ENCODE measurements at places on chromosomes 5 and 9.
A peak's percentile ranks its signal among the peaks of the same experiment; 100 is the strongest.

GRCh38 chr9:14311171-14311949, 2.6 kb downstream of the NFIB start:
- DNase-seq = no peak

GRCh38 chr5:16313761-16314160, 134.2 kb upstream of the MARCHF11 start:
- DNase-seq = no peak

DNA sequence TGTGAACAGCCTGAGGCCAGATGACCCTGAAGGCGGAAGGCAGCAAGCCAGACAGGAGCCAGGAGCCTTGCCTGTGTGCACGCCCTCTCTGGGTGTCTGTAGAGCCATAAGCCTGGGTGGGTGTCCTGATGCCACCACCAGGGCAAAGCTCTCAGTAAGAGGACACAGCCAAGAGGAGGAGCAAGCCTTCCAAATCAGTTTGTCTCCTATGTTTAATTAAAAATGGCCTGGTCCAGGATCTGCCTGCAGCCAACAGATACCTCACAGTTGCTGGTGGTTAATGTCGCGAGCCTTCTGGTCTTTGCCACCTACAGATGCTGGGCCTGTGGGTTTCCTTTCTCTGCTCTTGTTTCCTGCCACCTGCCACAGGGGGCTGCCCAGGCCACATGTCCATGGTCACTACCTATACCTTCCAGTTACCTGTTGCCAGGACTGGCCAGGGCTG, 56.9 kb downstream of the SYK start:
- no peak for DNase-seq

DNA sequence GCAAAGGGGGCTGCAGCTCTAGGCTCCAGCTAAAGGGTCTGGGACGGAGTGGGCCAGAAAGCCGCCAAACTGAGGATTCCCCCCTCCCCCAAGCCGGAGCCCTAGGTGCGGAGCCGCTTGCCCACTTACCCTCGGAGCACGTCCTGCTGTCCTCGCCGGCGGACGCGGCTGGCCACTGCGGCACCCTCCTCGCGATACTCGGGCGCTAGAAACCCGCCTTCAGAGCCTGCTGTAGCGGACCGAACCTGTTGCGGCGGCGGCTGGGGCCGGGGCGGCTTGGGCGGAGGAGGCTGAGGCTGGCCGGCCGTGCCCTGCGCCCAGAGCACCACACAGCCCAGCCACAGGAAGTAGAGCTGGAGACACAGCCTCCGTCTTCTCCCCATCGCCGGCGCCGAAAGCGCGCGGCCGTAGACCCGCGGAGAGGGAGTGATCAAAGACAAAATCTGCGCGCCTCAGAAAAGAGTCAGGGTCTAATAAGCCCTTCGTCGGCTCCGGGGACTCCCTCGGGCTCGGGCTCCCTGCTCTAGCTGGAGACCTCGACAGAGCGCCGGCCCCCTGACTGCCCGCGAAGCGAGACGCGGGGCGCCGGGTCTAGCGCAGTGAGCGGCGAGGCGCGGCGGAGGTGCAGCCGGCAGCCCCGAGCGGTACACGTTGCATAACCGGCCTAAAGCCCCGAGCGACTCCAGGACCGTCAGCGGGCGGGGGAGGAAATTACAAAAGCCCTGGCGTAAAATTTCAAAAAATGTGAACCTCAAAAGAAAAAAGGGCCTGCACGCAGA, 635 bp downstream of the FBN2 start:
- peak; percentile 15 for DNase-seq

DNA sequence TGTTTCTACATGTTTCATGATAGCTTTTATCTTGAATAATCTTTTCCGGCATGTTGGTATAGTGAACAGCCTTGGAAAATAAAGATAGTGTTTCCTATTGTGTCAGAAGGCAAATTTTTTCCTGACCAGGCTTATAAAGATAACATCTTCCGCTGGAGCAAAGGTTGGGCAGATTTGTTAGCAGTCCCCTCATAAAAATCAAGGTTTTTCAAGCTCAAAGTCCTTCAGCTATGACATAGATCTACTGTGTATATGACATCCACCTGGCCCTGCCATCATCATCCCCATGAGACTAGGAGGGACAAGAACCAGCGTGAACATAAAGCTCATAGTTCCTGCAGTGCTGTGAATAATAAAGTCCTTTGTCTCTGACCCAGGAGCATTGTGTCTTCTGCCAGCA, 30.4 kb upstream of the OTULINL start:
- DNase-seq = no peak

- no peak for DNase-seq
These were observed 828.5 kb upstream of the DMAC1 start for GRCh38 chr9:8627976-8628679.

DNA sequence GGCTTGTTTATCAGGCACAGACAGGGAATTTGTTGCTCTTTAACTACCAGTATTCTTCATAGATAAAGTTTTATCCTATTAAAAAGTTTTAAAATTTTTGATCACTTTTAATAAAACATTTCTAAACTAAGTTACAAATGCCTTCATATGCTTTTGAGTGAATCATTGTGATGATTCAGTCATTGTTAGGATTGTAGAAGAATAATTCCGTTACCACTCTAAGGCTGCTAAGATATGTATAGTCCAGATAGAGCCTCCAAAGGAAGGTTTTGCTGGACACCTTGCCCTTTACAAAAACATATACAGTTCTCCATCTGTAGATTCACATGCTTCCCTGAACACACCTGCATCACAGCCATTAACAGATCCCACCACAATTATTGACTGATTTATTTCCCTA, 233.7 kb downstream of the SPOCK1 start:
- no peak for DNase-seq

DNA sequence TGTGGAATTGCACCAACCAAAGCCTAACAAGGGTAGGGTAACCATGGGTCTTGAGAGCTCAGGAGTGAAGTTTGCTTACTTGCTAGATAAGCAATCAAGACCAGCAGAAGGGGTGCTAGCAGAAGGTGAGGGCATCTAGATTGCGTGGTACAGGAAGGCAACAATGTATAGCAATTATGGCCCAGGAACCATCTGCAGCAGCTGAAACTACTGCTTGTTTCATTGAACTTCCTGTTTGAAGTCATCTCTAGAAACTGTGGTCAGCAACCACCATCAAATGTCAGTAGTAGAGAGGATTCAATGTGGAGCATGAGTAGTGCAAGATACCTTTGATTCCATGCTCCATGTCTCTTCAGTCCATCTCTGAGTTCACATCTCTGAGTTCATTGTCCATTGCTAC, 462.1 kb upstream of the GRAMD2B start:
- DNase-seq = no peak

- DNase-seq = no peak
These were observed 5.6 kb downstream of the EDF1 start for GRCh38 chr9:136860529-136860928.

DNA sequence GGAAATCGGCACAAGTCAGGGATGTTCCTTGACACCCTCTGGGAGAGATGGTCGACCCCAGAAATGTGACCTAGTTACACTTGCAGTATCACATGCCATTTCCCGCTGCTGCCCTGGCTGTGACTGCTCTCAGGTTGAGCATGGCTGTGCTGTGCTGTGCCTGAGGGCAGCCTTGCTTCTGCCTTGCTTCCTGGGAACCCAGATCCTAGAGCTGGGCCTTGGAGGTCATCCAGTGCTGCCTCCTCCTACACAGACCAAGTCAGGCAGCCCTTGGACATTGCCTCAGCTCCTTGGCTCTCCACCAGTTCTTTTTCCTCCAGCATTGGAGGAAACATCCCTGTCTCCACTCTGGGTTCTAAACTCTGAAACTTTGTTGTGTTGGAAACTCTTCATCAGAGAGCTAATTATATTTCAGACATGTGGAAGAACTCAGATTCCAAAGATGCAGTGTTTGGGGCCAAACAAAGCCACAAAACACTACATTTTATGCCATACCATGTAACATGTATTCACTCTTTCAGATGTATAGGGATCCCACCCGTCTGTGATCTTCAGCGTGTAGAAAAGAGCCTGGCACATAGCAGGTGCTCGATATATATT, 6.1 kb downstream of the MAMDC2 start:
- DNase-seq = no peak

DNA sequence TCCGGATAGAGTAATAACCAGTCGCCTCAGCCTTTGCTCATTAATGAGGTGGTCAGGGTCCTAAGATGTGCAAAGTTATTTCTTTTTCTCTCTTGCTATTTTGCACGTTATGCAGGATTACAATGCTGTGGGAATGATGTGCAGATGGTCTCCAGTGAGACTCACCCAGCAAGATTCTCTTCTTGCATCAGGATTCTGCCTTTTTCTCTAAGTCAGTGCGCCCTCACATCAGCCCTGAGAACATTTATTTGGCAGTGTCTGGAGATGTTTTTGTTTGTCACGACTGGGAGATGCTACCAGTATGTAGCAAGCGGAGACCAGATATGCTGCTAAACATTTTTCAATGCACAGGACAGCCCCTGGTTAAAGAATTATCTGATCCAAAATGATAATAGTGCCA, 280.3 kb upstream of the WWC1 start:
- no peak for DNase-seq

GRCh38 chr9:20848490-20848889, 164.4 kb downstream of the FOCAD start:
- DNase-seq = no peak

DNA sequence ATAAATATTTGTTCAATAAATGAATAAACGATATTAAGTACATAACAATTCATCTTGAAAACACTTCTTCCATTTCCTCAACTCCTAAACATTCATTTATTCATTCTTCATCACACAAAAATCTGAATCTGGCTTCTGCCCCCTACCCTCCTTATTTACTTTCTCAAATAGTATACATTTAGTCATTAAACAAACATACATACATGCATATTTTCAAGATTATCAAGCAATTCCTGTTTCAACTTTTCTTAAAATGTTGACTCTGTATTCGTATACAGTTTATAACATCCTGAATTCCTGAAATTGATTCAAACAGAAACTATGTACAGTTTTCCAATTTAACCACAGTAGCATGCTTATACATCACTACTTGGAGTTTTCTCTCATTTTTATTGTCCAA, 129.0 kb downstream of the MUSK start:
- no peak for DNase-seq

DNA sequence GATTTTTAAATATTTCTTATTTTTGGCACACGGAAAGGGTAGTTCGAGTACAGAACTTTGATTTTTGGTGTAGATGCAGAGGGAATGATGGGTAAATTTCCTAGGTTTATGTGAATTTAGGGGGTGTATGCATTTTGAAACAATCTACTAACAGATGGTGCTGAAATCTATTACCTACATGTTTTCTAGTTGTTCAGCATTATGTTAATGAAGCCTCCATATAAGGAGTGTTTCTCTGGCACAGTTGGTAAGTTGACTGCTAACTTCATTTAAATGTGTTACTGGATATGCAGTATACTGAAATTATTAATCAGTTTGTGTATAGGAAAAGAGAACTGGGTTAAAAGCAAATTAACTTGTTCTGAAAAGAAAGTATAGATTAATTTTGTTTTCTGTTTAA, 17.5 kb downstream of the SUB1 start:
- no peak for DNase-seq

DNA sequence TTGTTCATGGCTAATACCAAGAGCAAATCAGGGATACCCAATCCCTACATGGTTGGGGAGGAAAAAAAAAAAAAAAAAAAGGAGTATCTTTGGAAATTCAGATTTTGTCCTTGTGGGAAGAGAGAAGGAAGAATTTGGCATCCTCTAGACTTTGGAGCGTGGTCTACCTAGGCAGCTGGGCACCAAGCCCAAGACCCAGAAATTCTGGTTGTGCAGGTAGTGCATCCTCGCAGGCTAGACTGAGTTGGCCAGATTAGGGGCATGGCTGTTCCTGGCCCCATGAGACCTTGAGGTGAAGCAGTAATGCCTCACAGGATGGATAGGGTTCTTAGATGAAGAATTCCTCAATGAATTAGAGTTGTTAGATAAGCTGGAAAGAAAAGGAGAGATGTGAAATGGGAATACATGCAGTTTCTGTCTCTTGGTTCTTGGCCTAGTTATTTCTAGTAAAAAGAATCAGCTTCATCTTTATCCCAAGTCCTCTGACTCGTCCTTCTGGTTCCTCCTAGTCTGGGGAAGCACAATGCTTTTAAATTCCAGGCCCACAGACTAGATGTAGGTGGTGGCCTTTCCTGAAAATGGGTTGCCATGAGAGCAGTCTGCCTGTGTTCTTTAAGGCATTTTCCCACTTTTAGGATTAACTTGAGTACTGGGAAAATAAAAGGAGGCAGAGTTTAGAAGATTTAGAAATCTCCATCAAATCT, 140.5 kb upstream of the RUSC2 start:
- DNase-seq = no peak

DNA sequence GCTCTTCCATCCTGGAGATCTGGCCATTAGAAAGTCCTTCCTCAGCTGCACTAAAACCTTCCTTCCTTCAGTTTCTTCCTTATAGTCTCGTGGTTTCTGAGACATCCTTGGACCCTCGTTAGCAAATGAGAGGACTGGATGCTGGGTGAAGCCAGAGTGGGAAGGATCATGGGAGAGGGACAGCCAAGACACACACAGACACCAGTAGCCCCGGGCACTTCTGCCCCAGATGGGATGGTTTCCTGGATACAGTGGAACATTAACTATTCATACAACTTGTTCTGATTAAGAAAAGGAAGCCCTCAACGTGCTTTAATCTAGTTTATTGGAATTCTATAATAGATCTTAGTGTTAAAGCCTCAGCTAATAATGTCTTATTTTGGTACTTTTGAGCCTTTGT, 125.5 kb downstream of the SEC61B start:
- no peak for DNase-seq

DNA sequence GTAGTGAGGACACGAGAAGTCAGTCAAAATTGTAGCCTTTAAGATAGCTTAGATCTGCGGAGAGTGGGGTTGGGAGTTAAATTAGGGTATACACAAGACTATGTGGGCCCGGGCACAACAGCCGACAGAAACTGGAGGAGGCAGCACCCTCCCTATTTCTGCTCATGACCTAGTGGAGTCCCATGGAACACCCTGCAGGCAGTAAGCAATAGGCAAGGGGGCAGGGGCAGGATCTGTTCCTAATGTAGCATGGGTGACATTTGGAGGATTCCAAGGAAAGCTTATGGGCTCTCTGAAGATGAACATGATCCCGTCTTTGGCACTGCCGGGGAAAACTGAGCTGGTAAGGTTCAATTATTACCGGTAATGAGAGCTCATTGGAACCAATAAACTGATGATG, 67.0 kb downstream of the FEM1C start:
- DNase-seq = no peak

GRCh38 chr5:116546033-116546742, 28.4 kb downstream of the SEMA6A start:
- no peak for DNase-seq

DNA sequence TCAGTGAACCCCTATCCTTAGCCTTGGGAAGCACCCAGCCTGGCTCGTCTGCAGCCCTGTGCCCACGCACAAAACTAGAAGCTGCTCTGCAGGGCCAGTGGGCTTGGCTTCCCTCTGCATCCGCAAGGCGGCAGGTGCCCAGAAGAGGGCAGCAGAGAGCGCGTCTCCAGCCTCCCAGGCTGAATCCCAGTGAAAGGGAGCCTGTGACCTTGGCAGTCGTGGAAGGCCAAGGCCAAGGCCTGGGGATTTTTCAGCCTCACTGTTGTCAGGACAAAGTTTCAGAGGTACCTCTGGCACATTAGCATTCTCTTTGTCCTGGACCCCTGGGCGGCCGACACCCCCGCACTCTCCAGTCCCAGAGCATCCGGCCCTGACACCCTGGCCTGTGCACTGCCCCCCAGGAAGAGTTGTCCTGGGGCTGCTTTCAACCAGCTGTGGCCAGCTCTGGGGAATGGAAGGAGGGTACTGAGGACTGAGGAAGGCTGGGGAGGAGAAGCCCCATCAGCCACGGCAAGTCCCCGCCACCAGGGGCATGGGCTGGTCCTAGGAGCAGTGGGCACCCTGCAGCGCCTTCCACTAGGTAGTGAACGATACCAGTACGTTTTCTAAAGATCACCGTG, 63.6 kb upstream of the IL17B start:
- peak; percentile 83 for DNase-seq

- DNase-seq = no peak
These were observed 101.1 kb upstream of the ZNF366 start for GRCh38 chr5:72608297-72608696.

Measured in WERI-Rb-1 (cell line).